ENCODE measurements at places on chromosomes 1 and 21. TPM values are rescaled to one million over a fixed set of nuclear protein-coding genes. Genes with fewer than 3 reads are reported as not detected.

SPATA17 gene
- total RNA-seq, result not detected

IL20 gene
- not detected for total RNA-seq

SEC16B gene
- total RNA-seq, result 12.3 TPM

TTC34 gene
- total RNA-seq, result 6.0 TPM

SNAPIN gene
- 10.5 TPM for total RNA-seq

DNA sequence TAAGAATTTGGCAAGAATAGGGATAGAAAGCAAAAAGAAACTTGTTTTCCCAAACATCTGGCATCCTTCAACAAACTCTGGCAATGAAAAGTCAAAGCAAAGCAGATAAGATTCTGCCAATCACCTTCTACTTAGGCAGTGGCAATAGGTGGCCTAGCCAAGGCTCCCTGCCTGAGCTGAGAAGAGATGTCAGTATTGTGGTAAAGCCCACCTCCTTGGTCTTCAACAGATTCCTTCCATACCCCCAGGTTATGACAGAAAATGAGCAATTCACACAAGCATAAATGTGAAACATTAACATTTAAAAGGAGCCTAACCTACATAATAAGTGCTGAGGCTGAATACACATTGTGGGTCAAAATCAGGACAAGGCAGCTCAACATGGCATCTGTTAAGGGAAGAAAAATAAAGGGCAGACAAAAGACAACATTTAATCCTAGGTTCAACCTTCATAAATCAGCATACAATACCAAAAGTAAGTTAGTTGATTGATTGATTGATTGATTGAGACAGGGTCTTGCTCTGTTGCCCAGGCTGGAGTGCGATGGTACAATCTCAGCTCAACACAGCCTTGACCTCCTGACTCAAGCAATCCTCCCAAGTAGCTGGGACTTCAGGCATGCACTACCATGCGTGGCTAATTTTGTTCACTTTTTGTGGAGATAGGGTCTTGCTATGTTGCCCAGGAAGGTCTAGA, 123.1 kb downstream of the AKT3 start:
- H3K4me3 ChIP-seq, result no peak overlapping the region
- no peaks in the 10 kb centered on the region for H3K27me3 ChIP-seq
- no peaks in the 10 kb centered on the region for H3K4me1 ChIP-seq
- H3K36me3 ChIP-seq, result no peaks in the 10 kb centered on the region

DNA sequence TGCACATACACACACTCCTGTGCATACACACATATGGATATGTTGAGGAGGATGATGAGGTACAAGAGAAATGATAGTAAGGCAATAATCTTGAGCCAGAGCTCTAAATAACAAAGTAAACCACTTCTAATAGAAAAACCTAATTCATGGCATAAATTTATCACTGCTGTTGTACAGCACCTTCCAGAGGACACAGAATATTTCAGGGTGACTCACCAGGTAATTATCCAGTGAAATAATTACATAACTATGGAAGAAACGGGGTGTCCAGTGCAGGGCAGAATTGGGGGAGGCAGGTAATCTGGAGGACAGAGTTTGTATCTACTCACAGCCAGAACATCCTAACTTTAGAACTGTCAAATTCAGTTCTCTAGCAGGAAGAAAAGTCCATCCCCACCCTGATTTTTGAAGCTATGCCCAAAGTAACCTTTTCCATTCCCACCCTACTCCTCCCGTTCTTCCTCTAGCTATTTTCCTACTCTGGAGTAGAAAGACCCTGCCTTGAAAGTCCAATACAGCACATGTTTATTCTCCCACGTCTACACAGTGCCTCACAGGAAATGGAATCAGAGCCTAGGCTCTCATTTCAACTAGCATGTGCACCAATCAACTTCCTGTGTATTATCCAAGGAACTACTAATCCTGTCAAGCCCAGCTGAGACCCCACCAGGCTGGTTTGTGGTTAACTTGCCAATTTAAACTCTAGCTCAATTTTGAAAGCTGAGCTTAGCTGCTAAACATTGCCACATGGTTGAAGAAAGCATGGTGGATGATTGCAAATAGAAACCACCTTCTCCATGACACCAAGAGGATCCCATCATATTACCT, 96.6 kb downstream of the PTPN14 start:
- no peak overlapping the region for H3K4me3 ChIP-seq
- H3K4me1 ChIP-seq, result peaks cover 4% of the 10 kb centered on the region
- H3K27ac ChIP-seq, result no peak overlapping the region
- H3K27me3 ChIP-seq, result no peaks in the 10 kb centered on the region
- no peak for DNase-seq
- H3K36me3 ChIP-seq, result no peaks in the 10 kb centered on the region
